ENCODE measurements at places on chromosomes 3 and 15. TPM values are rescaled to one million over a fixed set of nuclear protein-coding genes. Genes with fewer than 3 reads are reported as not detected.

GRCh38 chr15:78740904-78741274 lies 70.4 kb downstream of the ADAMTS7 start:
- DNase-seq = peak; percentile 24

DNA sequence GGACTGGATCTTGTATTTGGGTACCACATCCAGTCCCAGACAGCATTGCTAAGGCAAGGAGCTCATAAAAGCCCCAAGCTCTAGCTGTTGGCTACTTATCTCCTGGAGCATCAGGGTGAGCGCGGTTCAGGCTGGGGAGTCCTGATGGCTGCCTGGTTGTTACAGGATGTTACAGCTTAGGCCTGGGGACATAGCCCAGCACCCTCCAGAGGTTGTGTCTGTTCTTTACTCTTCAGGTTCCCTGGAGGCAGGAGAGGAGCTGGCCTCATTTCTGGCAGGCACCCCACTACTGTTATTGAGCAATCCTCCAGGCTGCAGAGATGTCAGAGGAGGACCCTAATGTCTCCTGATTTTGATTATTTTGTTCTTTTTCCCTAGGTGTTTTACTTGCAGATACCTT lies 26.6 kb downstream of the APBA2 start:
- no peak for DNase-seq

- no peak for DNase-seq
These were observed 106.3 kb upstream of the ALCAM start for GRCh38 chr3:105260385-105260784.

GRCh38 chr15:45790325-45790943 lies 155.6 kb downstream of the SQOR start:
- peak; percentile 30 for DNase-seq

- DNase-seq = no peak
These were observed 85.2 kb upstream of the PRR23C start for GRCh38 chr3:139129892-139130291.

DNA sequence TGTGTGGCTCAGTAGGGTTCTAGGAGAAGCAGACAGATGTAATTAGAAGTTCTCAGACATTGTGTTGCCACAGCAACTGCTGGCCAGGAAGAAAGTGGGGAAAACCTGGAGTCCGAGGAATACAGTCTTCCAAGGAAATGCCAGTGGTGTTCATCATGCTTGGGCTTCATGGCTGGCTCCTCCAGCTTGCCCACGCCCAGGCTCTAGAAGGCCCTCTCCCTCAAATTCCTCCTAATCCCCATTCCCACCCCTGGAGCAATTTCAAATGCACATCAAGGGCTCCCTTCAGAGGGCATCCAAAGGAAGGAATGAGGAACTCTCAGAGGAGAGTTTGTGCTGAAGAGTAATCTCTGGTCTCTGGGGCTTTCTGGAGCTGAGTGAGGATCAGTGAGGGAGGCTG lies 21.9 kb downstream of the FSTL1 start:
- no peak for DNase-seq

- no peak for DNase-seq
These were observed 414.2 kb downstream of the PDCD6IP start for GRCh38 chr3:34212656-34213055.

GRCh38 chr3:59432665-59433064 lies 382.8 kb upstream of the CFAP20DC start:
- DNase-seq = no peak

GRCh38 chr3:12695112-12695511 lies 31.2 kb upstream of the RAF1 start:
- no peak for DNase-seq

DNA sequence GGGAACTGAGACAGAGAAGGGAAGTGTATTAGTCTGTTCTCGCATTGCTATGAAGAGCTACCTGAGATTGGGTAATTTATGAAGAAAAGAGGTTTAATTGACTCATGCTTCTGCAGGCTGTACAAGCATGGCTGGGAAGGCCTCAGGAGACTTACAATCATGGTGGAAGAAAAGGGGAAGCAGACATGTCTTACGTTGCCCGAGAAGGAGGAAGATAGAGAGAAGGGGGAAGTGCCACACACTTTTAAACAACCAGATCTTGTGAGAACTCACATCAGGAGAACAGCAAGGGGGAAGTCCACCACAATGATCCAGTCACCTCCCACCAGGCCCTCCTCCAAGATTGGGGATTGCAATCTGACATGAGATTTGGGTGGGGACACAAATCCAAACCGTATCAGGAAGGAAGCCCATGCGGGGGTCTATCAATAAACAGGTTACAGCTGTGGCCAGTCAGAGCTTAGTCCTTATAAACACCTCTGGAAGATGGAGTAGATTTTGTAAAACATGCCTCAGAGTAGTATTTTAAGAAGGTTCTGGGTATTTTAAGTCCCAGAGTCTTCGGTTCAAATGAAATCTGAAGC lies 153.9 kb downstream of the GHSR start:
- no peak for DNase-seq

DNA sequence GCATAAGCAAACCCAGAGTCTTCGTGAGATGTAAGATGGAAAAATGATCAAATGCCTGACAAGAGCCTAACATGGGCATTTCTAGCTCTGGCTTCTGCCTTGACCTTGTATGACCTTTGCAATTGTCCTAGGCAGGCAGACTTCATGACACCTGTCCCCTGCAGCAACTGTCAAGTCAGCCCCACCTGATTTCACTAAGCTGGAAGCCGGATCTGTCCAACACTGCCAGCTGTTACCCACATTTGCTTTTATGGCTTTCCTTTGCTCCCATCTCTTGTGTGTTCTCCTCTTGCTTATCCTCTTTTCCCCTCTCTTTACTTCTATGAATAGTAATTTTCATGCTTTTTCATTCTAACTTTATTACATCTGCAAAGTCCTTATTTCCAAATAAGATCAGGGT lies 48.5 kb upstream of the TNIK start:
- no peak for DNase-seq

Gene KBTBD13
- polyA plus RNA-seq = not detected

Gene SLC2A2
- polyA plus RNA-seq = 31.0 TPM

Gene SLC27A2
- 31.2 TPM for polyA plus RNA-seq

Gene ZCWPW2
- 0.54 TPM for polyA plus RNA-seq

Gene TEX55
- not detected for polyA plus RNA-seq

Gene PRR20G
- polyA plus RNA-seq = not detected

Gene BUB1B
- polyA plus RNA-seq = 0.69 TPM

Measured in kidney (tissue), 22 donors.